ENCODE measurements at places on chromosomes 13 and 19. TPM values are rescaled to one million over a fixed set of nuclear protein-coding genes. Genes with fewer than 3 reads are reported as not detected.

Gene MYO1F
- 0.17 TPM for total RNA-seq

Gene GGN
- total RNA-seq, result under 0.01 TPM

Gene CEACAM7
- not detected for total RNA-seq

Gene LHB
- not detected for total RNA-seq

Gene CBARP
- 1.5 TPM for total RNA-seq

Gene GPR18
- total RNA-seq, result not detected

Gene TICAM1
- total RNA-seq, result 4.1 TPM

Data from fibroblast of lung (primary cell).